ENCODE measurements at places on chromosomes 5 and 9.

DNA sequence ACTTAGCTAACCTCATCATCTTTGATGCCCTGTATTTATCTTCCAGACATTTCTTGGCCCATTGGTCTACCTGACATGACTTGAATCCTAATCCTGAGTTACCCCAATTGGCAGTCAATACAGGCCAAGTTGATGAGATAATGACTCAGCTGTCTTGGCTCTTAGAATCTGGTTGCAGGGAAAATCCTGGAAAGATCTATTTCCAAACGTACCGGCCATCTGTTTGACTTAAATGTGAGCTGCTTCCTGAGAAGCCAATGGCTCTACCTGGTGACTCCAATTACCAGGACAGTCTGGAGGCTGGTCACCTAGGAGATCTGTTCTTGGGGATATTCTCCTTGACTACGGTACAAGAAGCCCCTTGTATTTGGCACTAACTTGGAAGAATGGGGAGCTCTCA, 475.2 kb upstream of the BRINP1 start:
- no peak for DNase-seq

GRCh38 chr5:61059499-61059898, 102.8 kb downstream of the SMIM15 start:
- no peak for DNase-seq

- DNase-seq, result no peak
These were observed 145.0 kb upstream of the CDH10 start for GRCh38 chr5:24789611-24790351.

- DNase-seq, result no peak
These were observed 41.4 kb upstream of the PAPPA start for GRCh38 chr9:116112236-116112635.

DNA sequence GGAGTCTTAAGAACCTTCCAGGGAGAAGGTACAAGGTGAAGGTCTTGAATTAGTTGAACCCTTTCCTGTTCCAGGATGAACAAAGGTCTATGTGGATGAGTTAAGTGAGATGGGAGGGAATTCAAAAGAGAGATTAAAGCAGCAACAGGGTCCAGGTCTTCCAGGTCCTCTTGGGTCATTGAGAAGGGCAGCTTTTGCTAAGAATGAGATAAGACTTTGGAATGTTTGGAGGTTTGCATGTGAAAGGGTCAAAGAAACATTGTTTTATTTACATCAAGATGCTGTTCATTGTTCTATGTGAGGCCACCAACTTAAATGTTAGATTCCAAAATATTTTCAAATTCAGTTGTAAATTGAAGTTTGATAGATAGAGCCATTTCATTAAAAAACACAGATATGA, 463.9 kb downstream of the ANXA1 start:
- DNase-seq, result no peak

DNA sequence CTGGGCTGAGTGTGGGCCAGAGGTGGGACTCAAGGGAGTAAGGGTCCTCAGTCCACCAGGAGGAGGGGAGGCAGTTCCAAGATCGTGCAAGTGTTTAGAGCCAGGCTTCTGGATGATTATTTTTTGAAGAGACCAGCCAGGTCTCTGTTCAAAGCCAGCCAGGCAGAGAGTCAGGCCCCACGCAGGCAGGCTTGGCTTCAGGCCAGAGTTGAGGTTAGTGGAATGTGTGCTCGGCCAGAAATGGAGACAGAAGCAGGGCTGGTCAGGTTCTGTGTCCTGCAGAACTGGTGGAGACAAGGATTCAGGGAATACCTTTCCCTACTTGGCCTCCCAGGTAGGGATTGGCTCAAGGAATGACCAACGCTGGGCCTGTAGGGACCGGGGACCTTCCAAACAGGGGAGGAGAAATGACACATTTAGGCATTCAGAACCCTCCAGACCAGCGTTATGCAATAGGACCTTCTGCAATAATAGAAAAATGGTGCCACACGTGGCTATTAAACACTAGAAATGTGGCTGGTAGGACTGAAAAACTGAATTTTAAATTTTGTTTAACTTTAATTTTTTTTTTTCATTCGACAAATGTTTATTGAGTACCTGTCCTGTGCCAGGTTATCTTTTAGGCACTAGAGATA, 106.2 kb downstream of the CMYA5 start:
- no peak for DNase-seq

All from CD4-positive, alpha-beta T cell treated with Interleukin-4 for 1 hour (primary cell).